Left renal cortex interstitium (tissue), 4 donors: ENCODE measurements at places on chromosomes 2 and 18. TPM values are rescaled to one million over a fixed set of nuclear protein-coding genes. Genes with fewer than 3 reads are reported as not detected.

DNA sequence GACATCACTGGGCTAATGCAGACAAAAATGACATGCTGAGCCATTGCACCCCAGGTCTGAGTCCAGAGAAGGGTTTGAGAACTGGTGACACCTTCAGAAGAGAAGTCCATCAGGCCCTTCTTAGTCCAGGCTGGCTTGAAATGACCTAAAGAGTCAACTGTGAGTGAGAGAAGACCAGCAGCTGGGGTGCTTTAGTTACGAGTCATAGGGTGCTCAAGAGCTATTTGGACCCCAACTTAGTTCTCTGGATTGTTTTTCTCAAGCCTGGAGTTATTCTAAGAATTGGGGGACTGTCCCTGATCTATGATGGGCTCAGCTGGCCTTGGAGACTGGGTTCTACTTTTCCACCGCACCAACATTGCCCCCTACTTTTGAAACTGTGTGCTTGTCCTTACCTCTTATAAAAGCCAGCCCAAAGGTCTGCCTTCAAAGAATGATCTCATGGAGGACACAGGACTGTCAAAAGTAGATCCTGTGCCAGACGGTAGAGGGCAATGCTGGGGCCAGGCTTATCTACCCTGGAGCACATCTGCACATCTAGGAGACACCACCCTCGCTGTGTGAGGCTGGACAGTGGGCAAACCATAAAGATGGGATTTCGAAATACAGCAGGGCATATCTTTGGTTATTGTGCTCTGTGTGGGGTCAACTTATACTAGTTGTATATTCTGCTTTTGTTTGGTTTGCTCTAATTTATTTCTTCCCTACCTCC lies 333.0 kb upstream of the SLC14A2 start:
- no peak for DNase-seq

DNA sequence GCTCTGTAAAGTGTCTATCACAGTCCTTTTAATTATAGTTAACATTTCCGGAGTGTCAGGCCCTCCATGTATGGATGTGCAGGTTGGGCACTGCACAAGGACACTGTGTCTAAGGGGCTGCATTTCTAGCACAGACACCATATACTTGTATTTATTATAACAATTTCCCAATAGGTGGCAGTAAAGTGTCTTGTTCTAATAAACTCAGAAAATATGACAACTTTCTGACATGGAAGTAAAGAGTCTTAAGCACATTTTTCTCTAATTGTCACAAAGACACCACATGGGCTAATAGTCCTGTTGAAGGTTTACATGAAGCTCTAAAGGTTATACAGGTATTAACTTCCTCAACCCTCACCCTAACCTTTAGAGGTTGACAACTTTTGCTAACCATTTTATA lies 156.6 kb downstream of the DYSF start:
- DNase-seq: no peak

- DNase-seq: no peak
These were observed 105.7 kb upstream of the MGAT5 start for GRCh38 chr2:134148172-134148571.

DNA sequence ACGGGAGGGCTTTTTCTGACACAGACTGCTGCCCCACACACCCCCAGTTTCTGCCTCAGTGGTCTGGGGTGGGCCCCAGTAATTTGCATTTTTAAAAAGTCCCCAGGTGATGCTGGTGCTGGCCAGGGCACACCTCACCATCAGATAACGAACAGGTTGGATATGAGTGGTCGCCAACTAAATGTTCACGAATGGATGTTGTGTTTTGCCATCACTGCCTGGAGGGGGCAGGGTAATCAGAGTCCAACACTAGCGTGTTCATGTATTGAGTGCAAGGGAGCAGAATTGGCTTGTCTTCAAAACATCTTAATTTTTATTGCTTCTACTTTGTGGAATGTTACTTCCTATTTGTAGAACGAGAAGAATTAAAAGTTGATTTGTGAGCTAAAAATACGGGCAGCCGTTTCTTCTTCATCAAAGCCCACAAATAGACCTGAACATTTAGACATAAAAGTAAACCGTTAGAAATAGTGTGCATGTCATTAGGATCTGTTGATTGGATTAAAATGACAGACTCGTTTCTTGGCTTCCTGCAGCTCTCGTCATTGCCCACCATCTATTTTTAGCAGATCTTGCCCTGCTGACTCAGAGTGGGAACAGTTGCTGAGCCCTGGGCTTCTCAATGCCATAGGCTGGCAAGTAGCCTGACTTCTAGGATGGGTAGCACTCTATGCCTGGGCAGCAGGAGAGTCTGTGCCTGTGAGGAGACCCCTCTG lies 45.2 kb downstream of the NCK2 start:
- DNase-seq: no peak

DNA sequence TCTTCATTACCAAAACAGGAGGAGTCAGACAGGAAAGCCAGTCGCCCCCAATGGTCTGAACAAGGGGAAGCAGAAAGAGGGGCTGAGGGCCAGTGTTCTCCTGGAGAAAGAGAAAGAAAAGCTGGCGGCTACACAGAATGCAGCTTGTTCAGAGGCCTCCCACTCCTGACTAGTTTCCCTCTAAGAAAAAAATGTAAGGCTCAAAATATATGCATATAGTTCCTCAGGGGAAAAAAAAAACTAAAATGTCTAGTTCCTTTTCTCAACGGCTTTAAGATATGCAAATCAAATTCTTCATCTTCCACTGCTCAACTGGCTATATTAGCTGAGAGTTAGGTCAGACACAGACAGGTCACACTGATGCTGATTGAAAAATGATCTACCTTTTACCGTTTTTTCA lies 18.6 kb downstream of the MBOAT2 start:
- DNase-seq: no peak

- DNase-seq: peak; percentile 61
These were observed 275.3 kb upstream of the CCDC68 start for GRCh38 chr18:55234366-55235093.

- DNase-seq: no peak
These were observed 140.2 kb downstream of the BCL11A start for GRCh38 chr2:60413069-60413813.

DNA sequence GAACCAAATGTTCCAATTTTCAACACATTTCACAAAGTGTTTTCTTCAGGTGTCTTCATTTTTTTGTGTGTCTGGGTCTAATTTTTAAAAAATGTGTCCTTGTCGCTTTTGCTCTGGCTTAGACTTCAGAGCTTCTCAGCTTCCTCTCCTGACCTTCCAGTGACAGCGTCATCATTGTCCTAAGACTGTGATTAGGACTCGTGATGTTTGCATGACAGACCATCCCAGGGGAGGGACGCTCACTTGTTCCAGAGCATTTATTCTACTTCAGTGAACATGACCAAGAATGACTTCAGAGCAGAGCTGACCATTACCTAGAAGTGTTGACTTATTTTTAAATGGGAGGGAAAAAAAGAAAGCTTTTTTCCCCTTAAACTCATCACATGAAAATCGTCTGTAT lies 591.9 kb downstream of the IRS1 start:
- no peak for DNase-seq

DNA sequence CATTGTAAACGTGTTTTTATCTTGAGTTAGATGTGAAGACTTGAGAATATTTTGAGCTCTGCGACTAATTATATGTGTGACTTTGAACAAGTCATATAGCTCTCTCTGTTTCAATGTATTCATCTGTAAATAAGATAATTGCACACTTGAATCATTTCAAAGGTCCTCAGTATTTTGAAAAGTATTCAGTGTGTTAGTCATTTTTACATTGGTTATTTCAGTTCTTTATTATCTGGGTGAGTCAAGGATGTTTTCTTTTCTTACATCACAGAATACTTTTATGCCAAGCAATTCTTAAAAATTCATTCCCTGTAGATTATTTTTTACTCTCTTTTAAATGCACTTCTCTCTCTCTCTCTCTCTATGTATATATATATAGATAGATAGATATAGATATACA lies 1098.0 kb upstream of the ZEB2 start:
- no peak for DNase-seq

GRCh38 chr2:108988796-108989713 lies at the start of gene EDAR:
TSS of gene EDAR (minus strand) at chr2:108989220. CDS start at chr2:108931014, 58,206 bp downstream.
- DNase-seq: peak; percentile 77

GRCh38 chr2:228447266-228447915 lies 265.9 kb upstream of the SPHKAP start:
- DNase-seq: no peak

DNA sequence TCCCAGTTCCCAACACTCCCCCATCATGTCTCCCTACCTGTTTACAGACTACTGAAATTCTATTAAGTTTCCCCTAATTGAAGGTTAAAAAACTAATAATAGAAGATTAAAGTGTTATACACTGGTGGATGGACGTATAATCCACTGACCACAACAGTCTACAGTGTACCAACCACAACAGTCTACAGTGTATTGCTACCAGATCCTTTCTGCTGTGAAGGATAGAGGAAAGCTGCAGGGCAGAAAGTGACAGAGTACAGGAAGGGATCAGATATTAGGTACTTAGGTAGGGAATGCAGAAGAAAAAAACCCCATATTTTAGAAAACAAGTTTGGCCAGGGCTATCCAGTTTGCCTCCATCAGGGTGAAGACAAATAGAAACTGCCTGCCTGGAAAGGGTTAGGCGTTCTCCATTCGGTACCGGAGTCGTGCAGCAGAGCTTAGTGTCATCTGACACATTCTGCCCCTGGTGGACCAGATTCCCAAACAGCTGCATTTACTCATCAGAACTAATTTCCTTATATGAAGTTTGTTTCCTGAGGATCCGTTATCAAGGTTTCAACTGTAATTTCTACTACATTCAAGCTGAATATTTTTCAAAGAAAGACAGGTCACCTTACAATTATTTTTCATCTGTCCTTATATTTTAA lies 49.9 kb downstream of the KLF7 start:
- DNase-seq: no peak

DNA sequence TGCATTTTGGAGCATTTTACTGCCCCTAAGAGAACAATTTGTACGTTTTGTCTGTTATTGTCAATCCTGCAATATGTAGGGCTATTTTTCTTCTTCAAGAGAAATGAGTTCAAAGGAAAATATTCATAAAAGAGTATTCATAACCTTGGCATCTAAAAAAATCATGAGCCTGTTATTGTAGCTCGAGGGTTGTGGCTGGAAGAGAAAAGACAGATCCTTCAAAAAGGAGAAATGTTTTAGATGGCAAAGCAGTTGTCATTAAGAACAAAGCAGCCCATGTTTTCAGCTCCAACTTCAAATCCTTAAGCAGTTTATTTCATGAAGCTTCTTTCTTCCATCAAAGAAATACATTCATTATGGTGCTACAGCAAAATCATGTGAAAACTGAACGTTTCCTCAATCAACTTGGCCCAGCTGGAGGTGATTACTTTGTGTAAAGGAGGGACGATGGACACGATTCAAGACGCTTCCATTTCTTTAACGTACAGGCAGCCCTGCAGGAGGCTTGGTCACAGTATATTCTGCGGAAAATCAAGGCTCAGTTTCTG lies 31.4 kb downstream of the QPCT start:
- no peak for DNase-seq

- no peak for DNase-seq
These were observed 32.9 kb downstream of the OSBPL6 start for GRCh38 chr2:178227187-178227586.

GRCh38 chr2:142525720-142526119 lies 351.7 kb upstream of the KYNU start:
- no peak for DNase-seq

GRCh38 chr2:176910828-176911227 lies 301.8 kb upstream of the HNRNPA3 start:
- DNase-seq: no peak

- no peak for DNase-seq
These were observed 117.8 kb downstream of the DYM start for GRCh38 chr18:49342690-49343089.

- peak; percentile 34 for DNase-seq
These were observed 43.4 kb upstream of the MTCL1 start for GRCh38 chr18:8661754-8662559.

DNA sequence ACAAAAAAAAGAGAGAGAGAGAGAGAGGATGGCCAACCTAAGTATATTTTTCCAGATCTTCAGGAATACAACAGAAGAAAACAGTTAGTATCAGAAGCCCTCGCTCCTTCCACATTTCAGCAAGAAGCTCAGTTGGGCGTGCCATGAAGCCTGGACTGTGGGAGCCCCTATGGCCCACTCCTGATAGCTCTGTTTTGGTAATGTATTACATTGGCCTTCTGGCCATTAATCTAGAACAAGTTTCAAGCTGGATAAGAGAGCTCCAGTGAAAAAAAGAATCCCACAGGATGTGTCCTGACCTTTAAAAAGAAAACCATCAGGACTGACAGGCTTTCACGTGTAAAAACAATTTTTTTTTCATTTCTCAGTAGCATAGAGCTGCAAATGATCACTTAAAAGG lies 197.9 kb downstream of the ICOS start:
- DNase-seq: no peak

DNA sequence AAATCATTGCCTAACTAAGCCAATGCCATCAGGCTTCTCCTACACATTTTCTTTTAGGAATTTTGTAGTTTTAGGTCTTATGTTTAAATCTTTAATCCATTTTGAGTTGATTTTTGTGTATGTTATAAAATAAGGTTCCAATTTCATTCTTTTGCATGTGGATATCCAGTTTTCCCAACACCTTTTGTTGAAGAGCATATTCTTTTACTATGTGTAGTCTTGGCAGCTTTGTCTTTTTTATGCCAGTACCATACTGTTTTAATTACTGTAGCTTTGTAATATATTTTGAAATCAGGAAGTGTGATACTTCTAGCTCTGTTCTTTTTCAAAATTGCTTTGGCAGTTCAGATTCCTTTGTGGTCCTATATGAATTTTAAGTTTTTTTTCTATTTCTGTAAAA lies 11.0 kb downstream of the FASTKD2 start:
- no peak for DNase-seq

DNA sequence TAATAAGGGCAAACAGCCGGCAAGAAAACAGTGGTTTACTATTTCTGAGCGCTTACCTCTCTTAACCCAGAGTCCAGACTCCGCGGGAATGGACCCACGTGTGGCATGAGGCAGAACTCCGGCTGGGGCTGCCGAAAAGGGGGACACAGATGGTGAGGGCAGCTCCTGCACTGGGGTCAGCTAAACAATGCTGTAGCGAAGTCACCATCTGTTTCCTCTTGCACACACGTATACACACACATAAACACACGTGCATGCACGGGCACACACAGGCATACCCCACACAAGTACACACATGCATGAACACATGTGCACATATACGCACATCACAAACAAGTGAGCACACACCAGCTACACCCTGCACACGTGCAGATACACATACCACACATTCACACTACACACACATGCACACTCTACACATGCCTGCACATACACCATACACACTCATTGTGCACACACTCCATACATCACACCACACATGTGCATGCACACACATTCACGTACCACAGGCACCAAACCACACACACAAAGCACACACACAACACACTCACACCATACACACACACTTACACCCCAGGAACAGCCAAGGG lies 105.9 kb upstream of the ID2 start:
- DNase-seq: no peak

GRCh38 chr2:71716697-71717624 lies 263.6 kb downstream of the DYSF start:
- DNase-seq: no peak

Gene CROCC2
- 0.03 TPM for polyA plus RNA-seq

Gene RFX8
- 1.7 TPM for polyA plus RNA-seq

Gene AFF3
- polyA plus RNA-seq: 24.6 TPM

Gene KYNU
- 4.5 TPM for polyA plus RNA-seq

Gene CRACDL
- 2.9 TPM for polyA plus RNA-seq

Gene ELOA2
- polyA plus RNA-seq: not detected

Gene HOXD13
- 0.09 TPM for polyA plus RNA-seq

Gene MARCHF4
- polyA plus RNA-seq: 0.08 TPM

Gene EPC2
- polyA plus RNA-seq: 51.4 TPM

Gene VWC2L
- polyA plus RNA-seq: 0.08 TPM

Gene TMEM178A
- polyA plus RNA-seq: 95.4 TPM

Gene ERICH2
- polyA plus RNA-seq: 1.8 TPM
